ENCODE measurements at places on chromosomes 16 and 17.

GRCh38 chr16:80804056-80804525 lies 307 bp downstream of the CDYL2 start:
- peak; percentile 76 for DNase-seq

GRCh38 chr16:68636064-68636560 lies 9.0 kb upstream of the CDH3 start:
- DNase-seq, result no peak

DNA sequence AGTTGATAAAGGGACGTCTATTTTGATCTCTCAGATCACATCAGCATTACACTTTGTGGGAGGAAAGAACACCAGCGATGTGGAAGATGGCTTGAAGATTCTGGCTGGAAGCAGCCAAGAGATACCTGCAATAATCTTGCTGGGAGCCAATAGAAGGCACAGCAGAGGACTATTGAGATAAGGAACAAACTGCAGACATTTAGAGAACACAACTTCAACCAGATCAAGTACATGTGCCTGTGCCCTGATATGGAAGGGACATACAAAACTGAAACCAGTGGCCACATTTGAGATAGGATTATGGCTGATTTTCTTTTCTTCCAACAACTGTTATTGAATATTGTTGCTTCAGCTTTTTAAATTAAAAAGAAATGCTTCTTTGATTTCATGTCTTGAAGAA lies 18.6 kb upstream of the PSMD7 start:
- no peak for DNase-seq

GRCh38 chr16:6977291-6977690 lies 355.4 kb upstream of the RBFOX1 start:
- no peak for DNase-seq

DNA sequence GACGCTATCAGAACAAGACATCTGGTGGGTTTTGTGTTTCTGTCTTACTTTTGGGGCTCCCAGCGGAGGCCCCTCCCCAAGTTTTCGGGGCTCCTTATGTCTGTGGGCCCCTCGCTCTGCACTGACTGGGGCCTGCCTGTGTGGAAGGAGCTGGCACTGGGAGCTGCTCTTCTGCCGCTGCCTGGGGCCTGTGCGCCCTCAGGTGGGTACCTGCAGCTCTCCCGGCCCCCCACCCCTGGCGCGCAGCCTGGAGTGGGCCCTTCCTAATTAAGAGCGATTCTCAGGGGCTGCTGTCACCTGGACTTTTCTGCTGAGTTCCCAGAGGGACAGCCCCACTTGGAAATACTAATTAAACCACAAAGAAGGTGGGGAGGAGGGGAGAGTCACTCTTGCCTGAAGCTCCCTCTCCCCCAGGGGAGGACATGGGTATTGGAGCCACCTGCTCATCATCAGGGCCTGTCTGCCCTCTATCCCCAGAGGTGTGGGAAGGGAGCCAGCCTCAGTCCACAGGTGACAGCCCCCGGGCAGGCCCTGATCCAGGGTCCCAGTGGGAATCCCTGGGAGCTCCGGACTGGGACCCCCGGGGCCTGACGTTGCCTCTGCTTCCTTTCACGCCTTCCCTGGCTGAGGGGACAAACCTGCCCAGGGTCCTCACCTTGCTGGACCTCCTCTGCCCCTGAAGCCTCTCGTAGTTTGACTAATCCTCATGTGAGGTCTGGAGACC lies 36.5 kb downstream of the GSE1 start:
- DNase-seq, result no peak

DNA sequence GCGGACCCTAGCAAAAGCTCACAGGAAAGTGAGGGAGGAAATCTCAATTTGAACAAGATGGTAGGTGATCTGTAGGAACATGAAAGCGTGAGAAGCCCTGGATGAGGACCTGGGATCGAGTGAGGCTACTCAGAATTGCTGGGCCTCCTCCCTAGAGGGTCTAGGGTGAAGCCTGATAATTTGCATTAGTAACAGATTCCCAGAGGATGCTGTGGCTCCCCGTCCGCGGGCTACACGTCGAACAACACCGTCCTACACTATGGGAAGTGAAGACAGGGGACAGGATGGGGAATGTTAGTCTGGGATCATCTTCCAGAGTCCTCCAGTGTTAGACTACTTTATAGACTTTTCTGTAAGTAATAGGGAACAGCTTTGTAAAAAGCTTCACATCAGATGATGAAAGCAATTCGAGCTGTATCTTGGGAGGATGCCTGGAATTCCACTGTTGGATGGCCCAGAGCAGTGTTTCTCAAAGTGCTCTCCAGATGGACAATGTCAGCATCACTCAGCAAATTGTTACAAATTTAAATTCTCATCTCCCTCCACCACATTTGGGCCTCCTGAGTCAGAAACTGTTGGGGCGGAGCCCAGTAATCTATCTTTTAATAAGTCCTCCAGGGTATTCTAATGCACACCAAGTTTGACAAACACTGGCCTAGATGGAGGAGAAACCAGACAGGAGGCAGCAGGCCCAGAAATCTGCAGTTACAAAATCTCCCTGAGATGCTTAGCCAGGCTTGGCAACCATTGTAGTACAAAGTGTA lies 6.5 kb downstream of the FNDC8 start:
- DNase-seq, result no peak

DNA sequence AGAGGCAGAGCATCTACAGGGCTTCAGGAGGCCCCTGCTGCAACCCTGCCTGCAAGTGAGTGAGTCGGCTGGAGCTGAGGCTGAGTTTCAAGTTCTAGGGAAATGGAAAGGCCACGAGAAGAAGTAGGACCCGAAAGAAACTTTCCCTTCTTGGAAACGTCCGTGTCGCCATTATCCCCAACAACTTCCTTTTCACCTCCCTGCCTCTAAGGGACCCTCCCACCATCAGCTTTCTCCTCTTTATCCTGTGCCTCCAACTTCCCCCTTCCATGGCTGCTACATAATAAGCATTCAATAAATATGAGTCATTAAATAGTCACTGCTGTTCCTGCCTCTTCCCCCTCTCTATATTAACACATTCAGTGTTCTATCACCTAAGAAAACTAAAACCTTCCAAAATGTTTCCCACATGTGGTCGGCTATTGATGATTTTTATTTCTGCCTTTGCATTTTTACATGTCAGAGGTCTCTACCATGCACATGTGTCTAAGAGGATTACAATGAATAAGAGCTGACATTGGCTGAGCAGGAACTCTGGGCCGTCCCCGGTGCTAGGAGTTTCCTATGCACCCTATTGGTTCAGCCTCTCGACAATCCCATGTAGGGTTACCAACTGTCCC lies 115.9 kb upstream of the TNRC6C start:
- DNase-seq, result no peak

- no peak for DNase-seq
Observed at GRCh38 chr17:30565073-30565935, 88.1 kb downstream of the GOSR1 start.

DNA sequence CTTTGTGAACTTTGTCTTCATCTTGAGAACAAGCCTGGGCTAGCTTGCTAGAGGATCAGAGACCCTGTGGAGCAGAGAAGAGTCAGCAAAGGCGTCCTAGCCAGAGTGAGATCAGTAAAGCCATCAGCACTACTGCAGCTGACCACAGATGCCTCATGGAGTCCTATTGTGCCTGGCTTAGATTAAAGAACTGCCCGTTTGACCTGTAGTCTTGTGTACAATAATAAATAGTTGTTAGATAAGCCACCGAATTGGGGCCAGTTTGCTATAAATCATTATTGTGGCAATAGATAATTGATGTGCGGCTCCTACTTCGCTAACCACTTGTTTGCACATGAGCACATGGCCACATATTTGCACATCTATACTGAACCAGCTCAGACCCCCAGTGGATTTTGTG lies 103.0 kb downstream of the CYLD start:
- no peak for DNase-seq

GRCh38 chr17:74532115-74532514 lies 840 bp upstream of the CD300LB start:
- no peak for DNase-seq

GRCh38 chr16:78664811-78665772 lies 565.6 kb downstream of the WWOX start:
- DNase-seq, result peak; percentile 16

GRCh38 chr17:63533433-63534077 lies 10.4 kb downstream of the KCNH6 start:
- no peak for DNase-seq

GRCh38 chr17:73820686-73821448 lies 176.6 kb upstream of the SDK2 start:
- peak; percentile 29 for DNase-seq

- DNase-seq, result no peak
Observed at GRCh38 chr16:1917056-1917664, 1.1 kb downstream of the HS3ST6 start.

DNA sequence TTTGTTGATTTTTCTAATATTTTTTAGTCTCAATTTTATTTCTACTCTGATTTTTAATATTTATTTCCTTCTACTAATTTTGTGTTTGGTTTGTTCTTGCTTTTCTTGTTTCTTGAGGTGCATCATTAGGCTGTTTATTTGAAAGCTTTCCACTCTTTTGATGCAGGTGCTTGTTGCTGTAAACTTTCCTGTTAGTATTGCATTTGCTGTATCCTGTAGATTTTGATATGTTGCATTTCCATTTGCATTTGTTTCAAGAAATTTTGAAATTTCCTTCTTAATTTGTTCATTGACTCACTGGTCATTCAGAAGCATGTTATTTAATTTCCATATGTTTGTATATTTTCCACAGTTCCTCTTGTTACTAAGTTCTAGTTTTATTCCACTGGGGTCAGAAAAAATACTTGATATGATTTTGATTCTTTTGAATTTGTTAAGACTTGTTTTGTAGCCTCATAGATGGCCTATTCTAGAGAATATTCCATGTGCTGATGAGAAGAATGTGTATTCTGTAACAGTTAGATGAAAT lies 43.1 kb upstream of the NACA2 start:
- no peak for DNase-seq

DNA sequence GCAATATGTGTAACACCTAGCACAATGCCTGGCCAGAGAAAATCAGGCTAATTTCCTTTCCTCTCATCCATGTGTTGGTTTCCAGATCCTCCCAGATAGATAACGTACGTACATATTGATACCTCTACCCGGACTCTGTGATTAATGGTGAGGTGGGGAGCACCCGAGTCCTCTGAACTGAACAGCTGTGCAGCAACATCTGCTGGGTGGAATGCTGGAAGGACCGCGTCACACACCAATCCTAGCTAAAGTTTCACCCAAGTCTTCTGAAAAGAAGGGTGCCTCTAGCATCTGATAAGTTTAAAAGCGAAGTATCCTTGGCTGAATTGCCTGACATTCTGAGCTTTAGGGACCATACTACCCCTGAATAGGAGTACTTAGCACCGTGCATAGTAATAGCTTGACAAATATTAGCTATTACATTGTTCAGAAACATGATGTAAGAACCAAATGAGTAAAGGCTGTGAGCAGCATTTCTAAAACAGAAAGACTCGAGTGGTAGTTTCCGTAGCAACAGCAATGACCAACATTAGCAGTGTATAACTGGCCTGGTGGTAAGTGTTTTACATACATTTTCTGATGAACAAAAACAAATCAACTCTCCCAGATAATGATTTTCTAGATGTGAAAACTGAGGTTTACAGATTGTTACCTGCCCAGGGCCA lies 91.4 kb downstream of the SYCE1L start:
- peak; percentile 60 for DNase-seq

DNA sequence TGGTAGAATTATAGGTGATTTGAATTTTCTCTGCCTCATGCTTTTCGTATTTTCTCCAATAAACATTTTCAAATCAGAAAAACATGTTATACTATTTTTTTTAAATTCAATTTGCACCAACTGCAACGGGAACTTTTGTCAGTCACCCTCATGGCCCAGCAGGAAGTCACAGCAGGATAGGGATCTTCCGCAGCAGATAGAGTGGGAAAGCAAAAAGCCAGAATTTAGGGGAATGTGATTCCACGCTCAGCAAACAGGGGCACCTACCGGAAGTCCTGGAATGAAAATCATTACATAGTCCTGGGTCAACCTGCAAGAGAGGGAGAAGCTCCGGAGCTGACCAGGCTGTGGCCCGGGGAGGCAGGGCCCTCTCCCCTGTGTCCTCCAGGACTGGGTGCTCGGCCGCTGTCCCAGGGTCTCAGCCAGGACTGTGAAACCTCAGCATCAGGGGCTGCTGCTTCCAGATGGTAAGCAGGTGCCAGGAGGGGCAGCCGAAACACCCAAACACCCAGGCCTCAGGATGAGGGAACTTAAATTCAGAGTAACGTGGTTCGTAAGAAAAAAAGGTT lies 3.9 kb downstream of the SLC47A2 start:
- no peak for DNase-seq

DNA sequence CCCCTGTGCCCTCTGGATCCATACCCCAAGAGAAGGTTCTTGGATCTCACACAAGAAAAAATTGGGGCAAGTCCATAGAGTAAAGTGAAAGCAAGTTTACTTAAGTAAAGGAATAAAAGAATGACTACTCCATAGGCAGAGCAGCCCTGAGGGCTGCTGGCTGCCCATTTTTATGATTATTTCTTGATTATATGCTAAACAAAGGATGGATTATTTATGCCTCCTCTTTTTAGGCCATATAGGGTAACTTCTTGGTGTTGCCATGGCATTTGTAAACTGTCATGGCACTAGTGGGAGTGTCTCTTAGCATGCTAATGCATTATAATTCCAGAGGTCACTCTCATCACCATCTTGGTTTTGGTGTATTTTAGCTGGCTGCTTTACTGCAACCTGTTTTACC lies 70.8 kb downstream of the NLK start:
- DNase-seq, result no peak

DNA sequence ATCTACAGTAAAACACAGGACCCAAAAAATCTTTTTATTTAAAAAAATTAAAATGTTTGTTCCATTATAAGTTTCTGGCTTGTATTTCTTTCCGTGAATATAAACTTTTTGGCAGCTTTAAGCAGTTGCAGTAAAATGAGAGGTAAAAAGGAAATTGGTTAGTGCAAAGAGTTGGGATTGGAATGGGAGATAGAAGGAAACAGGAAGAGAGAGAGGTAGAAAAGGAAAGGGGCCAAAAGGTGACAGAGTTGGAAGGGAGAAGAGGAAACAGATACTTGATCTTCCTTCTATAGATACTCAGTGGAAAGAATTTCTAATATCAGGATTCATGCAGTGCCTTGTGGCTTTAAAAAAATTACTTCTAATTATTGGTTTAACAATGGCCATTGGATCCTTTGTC lies 63.5 kb downstream of the NQO1 start:
- DNase-seq, result no peak

GRCh38 chr16:53933407-53933806 lies 229.5 kb downstream of the FTO start:
- no peak for DNase-seq

GRCh38 chr17:80855196-80855947 lies 136.3 kb upstream of the CHMP6 start:
- DNase-seq, result no peak

DNA sequence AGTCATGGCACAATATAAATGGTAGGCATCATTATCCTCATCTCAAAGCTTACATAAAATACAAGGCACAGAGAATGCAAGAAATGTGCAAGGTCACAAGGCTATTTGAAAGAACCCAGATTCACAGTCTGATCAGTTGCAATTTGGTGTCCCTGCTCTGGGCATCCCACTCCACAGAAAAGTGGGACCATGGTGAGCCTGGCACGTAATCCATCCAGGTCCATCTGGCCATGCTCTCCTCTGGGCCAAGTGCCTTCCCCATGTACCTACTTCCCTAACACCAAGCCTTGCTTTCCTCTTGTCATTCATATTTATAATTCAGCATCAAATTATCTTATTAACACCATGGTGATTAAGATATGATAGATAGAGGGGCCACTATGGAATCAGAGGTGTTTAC lies 390.0 kb downstream of the CDH11 start:
- no peak for DNase-seq

- peak; percentile 46 for DNase-seq
Observed at GRCh38 chr16:51648526-51648925, 497.5 kb upstream of the SALL1 start.

Measured in cardiac muscle cell (in vitro differentiated cells and primary cell).